ENCODE measurements at places on chromosomes 3 and 15. TPM values are rescaled to one million over a fixed set of nuclear protein-coding genes. Genes with fewer than 3 reads are reported as not detected.

The TYRO3 gene
- 8.8 TPM for total RNA-seq

The KCNAB1 gene
- not detected for total RNA-seq

The CHRM5 gene
- not detected for total RNA-seq

The SLC28A1 gene
- not detected for total RNA-seq

The C3orf70 gene
- total RNA-seq: 2.4 TPM

The HYAL3 gene
- 7.8 TPM for total RNA-seq

The IL17RD gene
- total RNA-seq: 1.3 TPM

The ERICH6 gene
- not detected for total RNA-seq

All from cardiac atrium fibroblast (primary cell).